ENCODE measurements at places on chromosomes 13 and 19. TPM values are rescaled to one million over a fixed set of nuclear protein-coding genes. Genes with fewer than 3 reads are reported as not detected.

- no peak for DNase-seq
These were observed 108.6 kb downstream of the AKAP11 start for GRCh38 chr13:42380420-42381164.

GRCh38 chr13:35349673-35350278 is 126.7 kb downstream of the MAB21L1 start:
- DNase-seq = peak; percentile 78

- no peak for DNase-seq
These were observed 1370.3 kb upstream of the MIR17HG start for GRCh38 chr13:89977203-89977602.

DNA sequence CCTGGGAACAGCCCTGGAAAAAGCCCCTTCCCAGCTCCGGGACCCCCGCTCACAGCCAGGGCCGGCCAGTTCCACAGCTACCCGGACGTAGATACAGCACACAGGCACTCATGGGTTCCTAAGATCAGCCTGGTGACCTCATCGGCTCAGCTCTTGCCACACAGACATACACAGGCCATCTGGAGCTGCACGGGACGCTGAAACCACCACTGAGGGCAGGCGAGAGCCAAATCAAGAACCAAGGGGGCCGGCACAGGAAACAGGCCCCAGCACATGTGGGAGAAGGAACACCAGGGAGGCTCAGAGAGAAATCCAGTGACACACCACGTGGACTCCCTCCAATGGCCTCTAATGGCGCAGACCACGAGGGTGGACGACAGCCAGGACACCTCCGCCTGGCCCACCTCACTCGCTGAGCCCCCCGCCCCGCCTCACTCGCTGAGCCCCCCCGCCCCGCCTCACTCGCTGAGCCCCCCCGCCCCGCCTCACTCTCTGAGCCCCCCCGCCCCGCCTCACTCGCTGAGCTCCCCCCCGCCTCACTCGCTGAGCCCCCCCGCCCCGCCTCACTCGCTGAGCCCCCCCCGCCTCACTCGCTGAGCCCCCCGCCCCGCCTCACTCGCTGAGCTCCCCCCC is 69.7 kb upstream of the C13orf46 start:
- DNase-seq = no peak

DNA sequence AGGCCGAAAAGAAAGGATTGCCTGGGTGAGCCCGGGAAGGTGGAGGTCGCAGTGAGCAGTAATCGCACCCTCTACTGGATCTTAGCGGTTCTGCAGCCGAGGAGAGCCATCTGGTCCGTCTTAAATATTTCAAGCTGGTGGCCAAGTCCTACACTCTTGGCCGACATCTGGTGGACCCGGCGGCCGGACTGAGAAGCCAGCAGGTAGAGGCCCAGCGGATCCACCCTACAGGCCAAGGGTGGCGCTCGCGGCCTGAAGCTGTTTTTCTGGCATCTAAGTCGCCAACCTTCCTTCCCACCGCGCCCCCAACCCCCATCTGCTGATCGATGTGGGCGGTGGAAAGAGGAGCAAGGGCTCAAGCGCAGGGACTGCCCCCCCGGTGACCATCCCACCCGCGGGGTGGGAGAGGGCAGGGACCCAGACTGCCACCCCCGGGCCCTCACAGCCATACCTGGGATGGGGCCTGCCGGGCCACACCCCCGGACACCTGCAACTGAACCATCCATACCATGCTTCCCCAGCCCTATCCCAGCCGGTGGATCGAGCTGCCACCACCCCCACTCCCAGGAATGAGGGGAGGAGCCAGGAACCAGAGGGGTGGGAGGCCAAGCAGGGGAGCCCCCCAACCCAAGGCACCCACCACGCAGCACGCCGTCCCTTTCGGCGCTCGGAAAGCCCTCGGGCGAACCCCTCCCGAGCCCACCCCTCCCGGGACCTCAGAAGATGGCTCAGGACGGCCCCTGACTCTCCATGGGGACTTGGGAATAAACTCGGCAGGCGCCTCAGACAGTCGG is 46.3 kb upstream of the ZNF730 start:
- no peak for DNase-seq

Gene PVR
- total RNA-seq = 84.7 TPM

Gene ARL11
- total RNA-seq = 0.38 TPM

DNA sequence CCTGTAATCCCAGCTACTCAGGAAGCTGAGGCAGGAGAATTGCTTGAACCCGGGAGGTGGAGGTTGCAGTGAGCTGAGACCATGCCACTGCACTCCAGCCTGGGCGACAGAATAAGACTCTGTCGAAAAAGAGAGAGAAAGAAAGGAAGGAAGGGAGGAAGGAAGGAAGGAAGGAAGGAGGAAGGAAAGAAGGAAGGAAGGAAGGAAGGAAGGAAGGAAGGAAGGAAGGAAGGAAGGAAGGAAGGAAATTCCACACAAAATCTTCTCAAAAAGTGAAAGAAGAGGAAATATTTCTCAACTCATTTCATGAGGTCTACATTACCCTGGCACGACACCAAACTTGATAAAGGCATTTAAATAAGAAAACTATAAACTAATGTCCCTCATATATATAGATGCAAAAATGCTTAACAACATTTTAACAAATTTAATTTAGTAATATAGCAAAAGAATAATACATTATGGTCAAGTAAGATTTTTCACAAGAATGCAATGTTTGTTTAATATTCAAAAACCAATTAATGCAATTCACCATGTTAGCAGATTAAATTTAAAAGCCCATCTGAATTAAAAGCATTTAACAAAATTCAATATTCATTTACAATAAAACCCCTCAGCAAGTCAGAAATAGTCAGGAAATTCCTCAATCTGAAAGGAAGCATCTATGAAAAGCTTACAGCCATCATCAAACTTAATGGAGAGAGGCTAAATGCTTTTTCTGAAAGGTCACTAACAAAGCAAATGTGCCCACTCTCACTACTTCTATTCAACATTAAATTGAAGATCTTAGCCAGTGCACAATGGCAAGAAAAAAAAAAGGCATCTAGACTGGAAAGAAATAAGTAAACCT is 12.0 kb upstream of the CPB2 start:
- peak; percentile 18 for DNase-seq

- DNase-seq = no peak
These were observed 41.6 kb upstream of the C13orf42 start for GRCh38 chr13:51152701-51153100.

Gene ETV2
- under 0.01 TPM for total RNA-seq

GRCh38 chr13:113245849-113246796 is 36.7 kb downstream of the CUL4A start:
- no peak for DNase-seq

GRCh38 chr13:77000475-77000874 is 8.6 kb downstream of the CLN5 start:
- no peak for DNase-seq

DNA sequence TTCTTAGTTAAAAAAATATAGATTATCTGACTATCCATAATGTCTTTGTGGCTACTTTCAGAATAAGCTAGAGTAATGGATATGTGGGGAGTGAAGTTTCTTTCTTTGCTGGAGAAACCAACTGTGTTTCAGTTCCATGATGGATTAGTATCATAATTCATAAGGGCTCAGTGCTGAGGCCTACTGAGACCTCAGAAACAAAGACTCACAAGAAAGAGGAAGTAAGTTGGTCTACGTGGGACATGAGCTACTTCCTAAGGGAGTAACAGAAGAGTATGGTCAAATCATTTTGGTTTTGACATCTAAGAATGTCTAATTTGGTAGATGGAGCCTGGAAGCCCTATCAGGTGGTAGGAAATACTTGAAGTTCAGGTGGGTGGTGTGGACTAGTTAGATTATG is 99.0 kb upstream of the HTR2A start:
- no peak for DNase-seq

All from dermis microvascular lymphatic vessel endothelial cell (primary cell).